Adipose tissue (tissue), 3 donors: ENCODE measurements at places on chromosomes 5 and 9. TPM values are rescaled to one million over a fixed set of nuclear protein-coding genes. Genes with fewer than 3 reads are reported as not detected.

The LCN10 gene
- 15.9 TPM for polyA plus RNA-seq

The SH3TC2 gene
- polyA plus RNA-seq = 0.11 TPM

The BRD3OS gene
- polyA plus RNA-seq = 7.5 TPM

The PRPF4 gene
- polyA plus RNA-seq = 13.9 TPM

The COL15A1 gene
- polyA plus RNA-seq = 61.5 TPM

The TRPM3 gene
- polyA plus RNA-seq = 0.22 TPM

The WNK2 gene
- 1.3 TPM for polyA plus RNA-seq

The OTULINL gene
- polyA plus RNA-seq = 3.1 TPM

The SPATA6L gene
- 1.2 TPM for polyA plus RNA-seq

The RLN2 gene
- polyA plus RNA-seq = 0.41 TPM

The PRRX2 gene
- 0.92 TPM for polyA plus RNA-seq

The PDCD1LG2 gene
- 0.14 TPM for polyA plus RNA-seq

The LPAR1 gene
- polyA plus RNA-seq = 13.4 TPM

The SLC2A8 gene
- polyA plus RNA-seq = 15.2 TPM

The ZNF367 gene
- 0.71 TPM for polyA plus RNA-seq

The NUP155 gene
- polyA plus RNA-seq = 5.0 TPM

The MEF2C gene
- 14.3 TPM for polyA plus RNA-seq

The DCTN4 gene
- polyA plus RNA-seq = 24.3 TPM

The SERINC5 gene
- 3.4 TPM for polyA plus RNA-seq

The TNFSF8 gene
- polyA plus RNA-seq = 0.67 TPM

The MYMK gene
- not detected for polyA plus RNA-seq

The TMC1 gene
- 0.19 TPM for polyA plus RNA-seq

The VLDLR gene
- 14.6 TPM for polyA plus RNA-seq

The DMRT3 gene
- 0.79 TPM for polyA plus RNA-seq

The FAM221B gene
- polyA plus RNA-seq = 0.03 TPM

The TRIP13 gene
- polyA plus RNA-seq = 1.5 TPM

The SHISAL2B gene
- 0.27 TPM for polyA plus RNA-seq

The PCDHB3 gene
- polyA plus RNA-seq = 0.48 TPM

The LCN12 gene
- polyA plus RNA-seq = 1.4 TPM

The SEMA5A gene
- polyA plus RNA-seq = 0.70 TPM

The WHRN gene
- polyA plus RNA-seq = 7.0 TPM

The TXNDC8 gene
- polyA plus RNA-seq = not detected

The IL17B gene
- not detected for polyA plus RNA-seq

The NR6A1 gene
- polyA plus RNA-seq = 0.13 TPM

The UBAC1 gene
- polyA plus RNA-seq = 18.6 TPM

The SREK1 gene
- polyA plus RNA-seq = 18.8 TPM

The TMOD1 gene
- 17.3 TPM for polyA plus RNA-seq

The LYSMD3 gene
- polyA plus RNA-seq = 9.2 TPM
